SHP77 (cell line): ENCODE measurements at places on chromosomes 5 and 9.

GRCh38 chr9:76414661-76415060 lies 20.4 kb upstream of the RFK start:
- no peak for DNase-seq

DNA sequence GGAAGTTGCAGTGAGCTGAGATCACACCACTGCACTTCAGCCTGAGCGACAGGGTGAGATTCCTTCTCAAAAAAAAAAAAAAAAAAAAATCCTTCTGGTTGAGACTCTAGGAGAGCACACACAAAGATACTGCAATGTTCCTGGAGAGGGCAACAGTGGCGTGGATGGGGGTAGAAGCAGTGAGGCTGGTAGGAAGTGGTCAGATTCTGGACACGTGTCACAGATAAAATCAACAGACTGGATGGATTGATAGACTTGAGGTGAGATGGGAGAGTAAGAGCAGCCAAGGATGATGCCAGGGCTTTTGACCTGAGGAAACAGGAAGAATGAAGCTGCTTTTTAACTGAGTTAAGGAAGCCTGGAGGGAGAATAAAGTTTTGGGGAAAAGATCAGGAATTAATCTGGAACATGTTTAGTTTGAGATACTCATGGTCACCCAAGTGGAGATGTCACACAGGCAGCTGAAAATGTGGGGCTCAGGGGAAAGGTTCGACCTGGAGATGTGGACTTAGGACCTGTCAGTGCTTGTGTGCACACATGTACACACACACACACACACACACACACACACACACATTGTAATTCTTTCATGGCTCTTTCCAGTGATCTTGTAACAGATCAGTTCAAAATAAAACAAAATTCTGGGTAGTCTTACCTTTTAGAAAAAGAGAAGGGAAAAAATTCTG lies 88.1 kb downstream of the FANCC start:
- DNase-seq, result no peak

DNA sequence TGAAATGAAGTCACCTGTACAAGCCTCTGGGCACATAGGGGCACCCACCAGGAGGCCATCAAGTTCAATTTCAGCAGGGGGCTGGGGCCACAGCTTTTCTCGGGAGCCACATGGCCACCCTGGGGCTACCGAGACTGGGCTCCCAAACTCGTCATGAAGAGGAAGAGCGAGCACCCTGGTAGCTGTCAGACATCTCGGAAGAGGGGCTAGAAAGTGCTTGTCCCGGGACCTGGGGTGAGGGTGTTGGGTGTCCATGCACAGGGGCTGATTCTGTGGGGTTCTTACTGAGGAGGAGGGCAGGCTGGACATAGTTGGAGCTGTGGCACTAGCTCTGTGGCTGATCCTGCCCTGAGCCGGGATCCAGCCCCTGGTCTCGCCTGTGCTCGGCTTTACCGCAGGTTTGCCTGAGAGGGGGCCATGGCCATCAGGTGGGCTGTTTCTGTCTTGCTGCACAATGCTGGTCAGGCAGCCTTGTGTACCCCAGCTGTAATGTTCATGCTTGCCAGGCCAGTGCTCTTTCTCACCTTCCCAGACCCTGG lies 70.3 kb downstream of the PHF2 start:
- no peak for DNase-seq

- no peak for DNase-seq
Observed at GRCh38 chr5:177550122-177550521, 4.2 kb downstream of the FAM193B start.

- no peak for DNase-seq
Observed at GRCh38 chr5:52838326-52839015, 50.8 kb downstream of the ITGA1 start.

DNA sequence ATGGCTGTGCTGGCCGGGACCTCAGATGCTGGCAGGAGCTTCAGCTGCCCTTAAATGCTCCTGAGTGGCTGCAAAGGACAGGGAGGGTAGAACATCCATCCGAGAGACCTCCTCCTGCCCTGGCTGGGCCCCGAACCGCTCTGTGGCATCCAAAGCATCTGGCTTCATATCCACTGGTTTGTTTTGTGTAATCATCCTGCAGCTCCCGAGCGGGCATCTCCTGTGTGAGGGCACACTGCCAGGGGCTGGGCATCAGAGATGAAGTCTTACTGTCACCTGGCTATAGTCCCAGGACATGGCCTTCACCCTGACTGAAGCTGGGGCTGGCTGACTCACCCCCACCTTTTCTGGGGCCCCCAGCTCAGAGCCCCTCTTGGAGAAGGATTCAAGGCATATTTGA lies 18.5 kb upstream of the NTNG2 start:
- no peak for DNase-seq
